Ovary (tissue), 10 donors: ENCODE measurements at places on chromosomes 11 and 22. TPM values are rescaled to one million over a fixed set of nuclear protein-coding genes. Genes with fewer than 3 reads are reported as not detected.
A peak's percentile ranks its signal among the peaks of the same experiment; 100 is the strongest.

DNA sequence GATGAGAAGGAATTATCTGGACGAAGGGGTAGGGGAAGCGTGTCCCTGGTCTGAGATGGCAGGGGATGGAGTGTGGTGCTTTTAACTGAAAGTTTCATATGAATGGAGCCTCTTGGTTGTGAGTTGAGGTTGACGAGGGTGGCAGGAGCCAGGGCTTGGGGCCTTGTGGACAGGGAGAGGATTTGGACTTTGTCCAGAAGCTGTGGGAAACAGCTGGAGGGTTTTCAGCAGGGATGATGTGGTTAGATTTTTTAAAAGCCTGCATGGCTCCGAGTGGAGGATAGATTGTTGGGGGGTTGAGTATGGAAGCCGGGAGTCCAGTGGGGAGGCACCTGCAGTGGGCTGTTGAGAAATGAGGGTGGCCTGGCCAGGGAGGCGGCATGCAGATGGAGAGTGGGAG, 24.8 kb downstream of the MYO7A start:
- DNase-seq: no peak

- DNase-seq: no peak
Observed at GRCh38 chr22:17845327-17845726, 71.1 kb upstream of the BID start.

GRCh38 chr11:133918608-133919260, 38.0 kb downstream of the IGSF9B start:
- DNase-seq: no peak

Gene PDE2A
- 11.4 TPM for total RNA-seq

GRCh38 chr11:16775614-16776283, 37.3 kb downstream of the C11orf58 start:
- DNase-seq: no peak

Gene DGCR8
- total RNA-seq: 41.0 TPM

Gene MICAL2
- total RNA-seq: 68.5 TPM

- peak; percentile 86 for DNase-seq
Observed at GRCh38 chr22:35629406-35630216, 12.5 kb upstream of the MB start.

Gene SYT8
- total RNA-seq: not detected

DNA sequence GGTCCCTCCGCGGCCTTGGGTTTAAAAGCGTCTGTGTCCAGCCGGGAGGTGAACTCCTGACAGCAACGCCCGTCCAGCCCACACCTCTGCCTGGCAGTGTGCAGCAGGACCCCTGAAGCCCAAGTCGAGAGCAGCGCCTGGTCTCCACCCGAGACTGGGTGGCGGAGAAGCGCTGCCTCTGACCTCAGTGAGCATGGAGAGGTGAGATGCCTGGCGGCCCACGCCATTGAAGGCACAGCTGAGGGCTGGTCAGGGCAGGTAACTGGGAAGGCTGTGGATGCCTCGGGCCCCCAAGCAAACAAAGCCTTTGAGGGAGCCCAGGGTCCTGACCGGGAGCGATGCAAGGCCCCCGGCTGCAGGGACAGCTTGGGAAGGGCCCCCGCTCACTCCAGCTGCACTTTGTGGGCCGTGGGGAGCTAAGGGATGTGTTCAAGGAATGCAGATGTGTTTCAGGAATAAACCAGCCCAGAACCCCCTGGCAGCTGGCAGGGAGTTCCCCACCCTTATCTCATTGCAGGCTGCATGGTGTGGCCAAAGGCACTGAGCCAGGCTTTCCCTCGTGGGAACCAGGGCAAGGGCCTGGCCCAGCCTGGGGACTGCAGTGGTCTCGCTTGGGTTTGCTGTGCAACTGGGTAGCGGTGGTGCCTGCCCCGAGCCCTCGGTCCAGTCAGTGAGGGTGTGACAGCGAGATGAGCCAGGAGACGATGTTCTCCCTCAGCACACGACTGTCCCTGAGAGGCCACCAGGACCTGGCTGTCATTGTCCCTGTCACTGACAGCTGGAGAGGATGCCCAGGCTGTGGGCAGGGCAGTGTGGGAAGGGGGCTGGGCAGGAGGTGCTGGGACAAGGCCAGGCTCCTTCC, 92.5 kb downstream of the WNT7B start:
- DNase-seq: no peak

GRCh38 chr11:48122656-48123055, 94.0 kb upstream of the OR4B1 start:
- no peak for DNase-seq

Gene ASRGL1
- 35.2 TPM for total RNA-seq

DNA sequence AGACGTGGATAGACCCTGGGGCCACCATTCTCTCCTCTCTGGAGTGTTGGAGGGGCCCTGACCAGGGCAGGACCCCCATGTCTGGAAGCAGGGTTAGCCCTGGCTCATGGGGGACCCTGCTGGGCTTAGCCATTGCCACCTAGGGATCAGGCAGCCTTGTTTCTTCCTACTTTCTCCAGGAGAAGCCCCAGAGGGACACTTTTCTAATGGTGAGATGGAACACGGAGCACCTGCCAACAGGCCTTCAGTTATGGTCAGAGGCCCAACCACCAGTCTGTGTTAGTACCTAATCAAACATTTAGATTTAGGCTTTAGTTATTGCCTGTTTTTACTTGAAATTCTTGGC, 1.9 kb upstream of the C22orf39 start:
- no peak for DNase-seq

DNA sequence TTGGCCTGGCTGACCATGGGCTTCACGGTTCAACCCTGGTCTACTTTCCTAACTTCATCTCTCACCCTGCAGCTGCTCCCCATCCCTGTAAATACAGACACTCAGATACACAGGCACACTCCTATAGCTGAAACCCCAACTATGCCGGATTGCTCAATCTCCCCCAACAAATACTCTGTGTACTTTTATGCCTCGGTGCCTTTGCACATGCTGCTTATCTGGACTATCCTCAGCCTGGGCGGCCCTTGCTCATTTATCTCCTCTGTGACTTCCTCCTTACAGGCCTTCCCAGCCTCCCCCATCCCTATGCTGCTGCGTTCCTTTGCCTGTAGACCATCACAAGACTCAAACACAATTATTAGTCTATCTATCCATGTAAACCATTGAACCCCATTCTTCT, 76.6 kb downstream of the PKNOX2 start:
- no peak for DNase-seq

GRCh38 chr11:39668640-39669039, 1790.8 kb downstream of the LRRC4C start:
- DNase-seq: no peak

Gene OR5P2
- not detected for total RNA-seq

Gene MCHR1
- total RNA-seq: 1.5 TPM

DNA sequence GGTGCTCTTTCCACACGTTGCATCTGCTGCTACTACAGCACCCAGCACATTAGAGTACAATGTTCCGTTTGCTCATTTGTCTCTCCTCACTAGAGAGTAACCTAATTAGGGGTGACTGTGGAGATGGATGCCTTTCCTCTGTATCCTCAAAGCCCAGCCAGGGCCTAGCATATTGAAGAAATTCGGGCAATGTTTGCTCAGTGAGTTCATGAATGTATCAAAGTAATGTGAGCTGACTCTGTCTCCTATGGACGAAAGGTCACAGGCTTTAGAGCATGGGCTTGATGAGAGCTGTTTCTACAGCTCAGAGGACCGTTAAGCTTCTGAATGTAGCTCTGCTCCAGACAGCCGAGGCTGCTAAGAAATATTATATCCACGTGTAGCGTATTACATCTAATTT, 67.5 kb downstream of the C11orf58 start:
- no peak for DNase-seq

DNA sequence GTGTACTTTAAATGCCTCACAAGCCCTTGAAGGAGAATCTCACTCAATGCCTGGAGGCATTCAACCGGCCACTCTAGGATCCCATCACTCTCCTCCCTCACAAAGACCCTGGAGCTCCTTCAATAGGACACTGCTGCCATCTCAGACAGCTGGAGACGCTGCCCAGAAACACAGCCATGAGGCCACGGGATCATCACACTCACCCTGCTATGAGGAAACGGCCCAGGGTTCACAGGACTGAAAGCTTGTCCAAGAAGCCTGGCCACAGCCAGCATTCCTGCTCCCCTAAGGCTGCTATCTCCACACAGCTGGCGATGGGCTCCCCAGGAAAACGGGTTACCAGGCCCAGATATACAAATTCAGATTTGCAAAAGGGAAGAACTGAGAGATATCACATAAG, 13.2 kb downstream of the CARS1 start:
- DNase-seq: no peak

GRCh38 chr11:26231252-26231661, 100.7 kb upstream of the ANO3 start:
- no peak for DNase-seq

- DNase-seq: no peak
Observed at GRCh38 chr11:1163911-1164735, 6.4 kb downstream of the MUC5AC start.

GRCh38 chr11:85661972-85662664, 2.8 kb downstream of the CREBZF start:
- DNase-seq: no peak

DNA sequence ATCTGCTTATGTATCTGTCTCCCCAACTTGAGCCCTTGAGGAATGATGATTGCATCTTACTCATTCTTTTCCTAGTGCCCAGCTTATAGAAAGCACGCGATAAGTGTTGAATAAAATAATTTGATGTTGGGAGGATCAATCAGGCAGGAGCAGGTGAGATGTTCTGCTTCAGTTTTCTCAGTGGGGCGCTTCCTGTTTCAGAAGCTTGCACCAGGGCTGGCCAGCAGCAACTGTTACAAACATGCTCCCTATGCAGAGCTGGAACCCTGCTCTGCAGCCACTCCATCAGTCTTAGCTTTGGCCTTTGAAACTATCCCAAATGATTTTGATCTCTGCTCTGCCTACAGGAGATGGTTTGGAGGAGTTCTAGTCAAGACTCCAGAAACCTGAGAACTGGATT, 3.9 kb downstream of the ENDOD1 start:
- DNase-seq: no peak

GRCh38 chr11:115860246-115860645, 356.0 kb upstream of the CADM1 start:
- no peak for DNase-seq

- DNase-seq: no peak
Observed at GRCh38 chr11:69711822-69712801, 8.3 kb upstream of the FGF19 start.

Gene C1QTNF4
- total RNA-seq: 13.9 TPM

- no peak for DNase-seq
Observed at GRCh38 chr11:4180441-4181183, 86.0 kb downstream of the RRM1 start.

- DNase-seq: no peak
Observed at GRCh38 chr22:47215851-47216250, 453.4 kb downstream of the TBC1D22A start.

- peak; percentile 89 for DNase-seq
Observed at GRCh38 chr22:43263645-43264514, 76.9 kb upstream of the TTLL12 start.

DNA sequence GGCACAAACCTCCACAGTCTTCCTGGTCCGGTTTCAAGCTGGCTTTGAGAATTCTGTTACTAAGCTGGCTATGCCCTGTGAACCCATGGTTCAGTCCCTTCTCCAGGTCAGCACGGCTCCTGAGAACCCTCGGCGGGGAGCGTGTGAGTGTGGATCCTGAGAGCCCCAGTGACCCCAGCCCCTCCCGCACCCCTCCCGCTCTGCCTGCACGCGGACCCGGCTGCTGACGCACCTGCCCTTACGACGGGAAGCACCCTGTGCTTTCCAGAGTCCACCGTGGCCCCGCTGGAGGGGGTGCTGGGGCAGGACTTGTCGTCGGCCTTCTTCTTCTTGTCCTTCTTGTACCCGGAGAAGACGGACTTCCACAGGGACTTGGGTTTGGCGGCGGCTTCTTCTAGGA, 42.8 kb upstream of the BID start:
- DNase-seq: no peak

DNA sequence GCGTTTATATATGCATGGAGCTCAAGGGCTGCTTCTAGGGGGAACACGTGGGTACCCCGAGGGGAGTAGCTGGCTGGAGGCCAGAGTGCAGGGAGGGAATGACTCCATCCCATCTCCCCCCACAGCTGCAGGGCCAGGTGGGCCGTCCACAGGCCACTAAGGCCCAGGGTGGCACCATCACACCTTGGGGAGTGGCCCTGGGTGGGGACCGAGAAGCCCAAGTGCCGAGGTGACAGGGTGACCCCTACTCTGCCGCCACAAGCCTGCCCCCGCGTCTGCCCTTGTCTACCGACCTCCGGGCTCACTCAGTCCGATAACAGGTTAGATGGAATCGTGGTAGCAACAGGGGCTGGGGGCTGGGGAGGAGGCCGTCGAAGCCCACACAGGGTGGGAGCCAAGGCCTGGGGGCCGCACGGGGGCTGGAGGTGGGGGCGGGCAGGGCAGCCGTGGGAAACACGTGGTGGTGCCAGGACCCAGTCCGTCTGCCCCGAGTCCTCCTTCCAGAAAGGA, 125.7 kb downstream of the KCNQ1OT1 start:
- DNase-seq: no peak

Gene ANAPC15
- total RNA-seq: 23.9 TPM

DNA sequence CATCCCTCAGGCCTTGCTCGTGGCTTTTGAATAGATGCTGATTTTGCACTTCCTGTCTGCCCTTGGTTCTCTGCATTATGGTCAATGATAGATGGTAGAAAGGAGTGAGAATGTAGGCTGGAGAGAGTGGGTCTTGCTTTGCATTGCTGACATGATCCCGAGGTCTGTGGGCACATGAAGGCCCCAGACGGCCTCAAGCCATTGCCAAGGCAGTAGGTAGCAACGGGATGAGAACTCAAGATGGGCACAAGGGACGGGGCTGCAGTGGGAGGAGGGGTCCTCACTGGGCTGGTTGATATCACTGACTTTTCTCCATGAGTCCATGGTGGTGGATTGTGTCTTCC, 54.0 kb downstream of the GAB4 start:
- DNase-seq: no peak

DNA sequence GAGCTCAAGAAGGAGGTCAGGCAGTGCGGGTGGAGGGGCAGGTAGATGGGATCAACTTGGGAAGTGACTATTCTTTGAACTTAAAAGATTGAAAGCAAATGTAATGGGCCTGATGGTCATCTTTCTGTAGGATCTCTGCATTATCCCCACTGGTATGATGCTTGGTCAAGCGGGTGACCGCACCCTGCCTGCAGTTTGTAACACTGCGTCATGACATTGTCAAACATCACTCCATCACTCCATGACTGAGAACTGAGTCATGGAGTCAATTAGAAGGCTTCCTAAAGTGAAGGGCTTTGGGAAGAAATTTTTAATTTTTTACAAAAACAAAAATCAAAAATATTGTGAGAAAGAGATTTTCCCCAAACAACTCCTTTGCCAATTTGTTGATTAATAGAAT, 62.4 kb upstream of the BMAL1 start:
- no peak for DNase-seq

- no peak for DNase-seq
Observed at GRCh38 chr11:83367745-83368144, 81.6 kb upstream of the CCDC90B start.

Gene ST14
- total RNA-seq: 76.2 TPM
